HFFc6 (cell line): ENCODE measurements at places on chromosomes 11 and 22. TPM values are rescaled to one million over a fixed set of nuclear protein-coding genes. Genes with fewer than 3 reads are reported as not detected.
A peak's percentile ranks its signal among the peaks of the same experiment; 100 is the strongest.

DNA sequence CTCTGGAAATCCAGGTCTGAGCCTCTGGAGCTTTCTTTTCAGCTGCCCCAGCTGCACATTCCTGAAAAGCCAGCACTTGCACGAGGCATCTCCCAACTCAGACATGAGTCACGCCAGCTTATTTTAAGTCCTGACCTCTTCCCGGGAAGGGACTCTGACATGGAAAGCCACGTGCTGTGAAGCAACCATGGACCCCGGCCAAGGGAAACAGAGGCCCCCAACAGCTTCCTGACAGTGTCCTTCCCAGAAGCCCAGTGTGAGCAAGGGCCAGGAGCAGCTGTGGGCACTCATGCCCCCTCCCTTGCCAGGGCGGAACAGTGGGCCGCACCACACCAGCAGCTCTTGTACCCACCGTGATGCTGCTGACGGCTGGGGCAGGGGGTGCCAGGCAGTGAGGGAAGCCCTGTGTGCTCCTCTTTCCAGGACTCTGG is 118.8 kb upstream of the CADM1 start:
- no peak overlapping the region for H3K27ac ChIP-seq
- no peaks in the 10 kb centered on the region for H3K4me1 ChIP-seq
- DNase-seq: peak; percentile 46

- H3K4me3 ChIP-seq: no peak overlapping the region
- no peaks in the 10 kb centered on the region; the same call in 1 of the 2 replicates for H3K27me3 ChIP-seq
- DNase-seq: no peak
- H3K27ac ChIP-seq: no peak overlapping the region
These were observed 58.1 kb downstream of the POLD3 start for GRCh38 chr11:74650498-74650897.

The ARHGEF17 gene
- 87.5 to 101 TPM (median 91.7 TPM) in 3 replicates for total RNA-seq

DNA sequence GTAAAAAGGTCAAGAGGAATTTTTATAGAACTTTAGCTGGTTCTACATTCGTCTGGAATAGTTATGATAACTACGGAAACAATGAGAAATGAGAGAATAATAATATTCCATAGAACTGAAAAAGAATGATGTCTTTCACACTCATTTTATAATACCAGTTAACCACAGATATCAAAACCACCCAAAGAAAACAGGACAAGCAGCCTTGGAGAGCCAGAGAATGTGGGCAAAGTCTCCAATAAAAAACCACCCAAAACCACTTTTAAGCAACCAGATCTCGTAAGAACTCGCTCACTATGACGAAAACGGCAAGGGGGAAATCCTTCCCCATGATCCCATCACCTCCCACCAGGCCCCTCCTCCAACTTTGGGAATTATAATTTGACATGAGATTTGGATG is 60.8 kb downstream of the ARHGAP32 start:
- peaks cover 13% of the 10 kb centered on the region for H3K4me1 ChIP-seq
- H3K27me3 ChIP-seq: peaks cover 2% of the 10 kb centered on the region
- DNase-seq: no peak

- H3K27me3 ChIP-seq: peaks cover 2% of the 10 kb centered on the region; the same call in 1 of the 2 replicates
- H3K4me3 ChIP-seq: no peak overlapping the region
- peaks cover 53% of the 10 kb centered on the region for H3K36me3 ChIP-seq
These were observed 27.2 kb downstream of the CERK start for GRCh38 chr22:46710806-46711205.

GRCh38 chr22:19529811-19530210 is 5.6 kb upstream of the CLDN5 start:
- no peak overlapping the region for H3K4me3 ChIP-seq
- H3K27ac ChIP-seq: no peak overlapping the region
- no peaks in the 10 kb centered on the region for H3K36me3 ChIP-seq
- H3K4me1 ChIP-seq: peaks cover 13% of the 10 kb centered on the region
- peaks cover 10% of the 10 kb centered on the region for H3K27me3 ChIP-seq

DNA sequence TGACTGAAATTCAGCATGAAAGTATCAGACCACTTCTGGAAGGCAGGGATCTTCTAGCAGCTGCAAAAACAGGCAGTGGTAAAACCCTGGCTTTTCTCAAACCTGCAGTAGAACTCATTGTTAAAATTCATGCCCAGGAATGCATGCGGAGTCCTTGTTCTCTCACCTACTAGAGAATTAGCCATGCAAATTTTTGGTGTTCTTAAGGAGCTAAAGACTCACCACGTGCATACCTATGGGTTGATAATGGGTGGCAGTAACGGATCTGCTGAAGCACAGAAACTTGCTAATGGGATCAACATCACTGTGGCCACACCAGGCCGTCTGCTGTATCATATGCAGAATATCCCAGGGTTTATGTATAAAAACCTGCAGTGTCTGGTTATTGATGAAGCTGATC is 19.1 kb downstream of the ZBTB44 start:
- no peak for DNase-seq
- no peak overlapping the region for H3K27ac ChIP-seq
- H3K36me3 ChIP-seq: no peaks in the 10 kb centered on the region
- H3K27me3 ChIP-seq: no peaks in the 10 kb centered on the region
- no peak overlapping the region for H3K4me3 ChIP-seq

- no peak overlapping the region; the same call in 1 of the 2 replicates for H3K27ac ChIP-seq
- H3K27me3 ChIP-seq: peaks cover 10% of the 10 kb centered on the region
- peaks cover 7% of the 10 kb centered on the region; the same call in 1 of the 2 replicates for H3K4me1 ChIP-seq
- no peak for DNase-seq
These were observed 27.3 kb downstream of the CAPN1 start for GRCh38 chr11:65208785-65209710.
